NCI-H1092 (cell line): ENCODE measurements at places on chromosomes 2 and 18.

DNA sequence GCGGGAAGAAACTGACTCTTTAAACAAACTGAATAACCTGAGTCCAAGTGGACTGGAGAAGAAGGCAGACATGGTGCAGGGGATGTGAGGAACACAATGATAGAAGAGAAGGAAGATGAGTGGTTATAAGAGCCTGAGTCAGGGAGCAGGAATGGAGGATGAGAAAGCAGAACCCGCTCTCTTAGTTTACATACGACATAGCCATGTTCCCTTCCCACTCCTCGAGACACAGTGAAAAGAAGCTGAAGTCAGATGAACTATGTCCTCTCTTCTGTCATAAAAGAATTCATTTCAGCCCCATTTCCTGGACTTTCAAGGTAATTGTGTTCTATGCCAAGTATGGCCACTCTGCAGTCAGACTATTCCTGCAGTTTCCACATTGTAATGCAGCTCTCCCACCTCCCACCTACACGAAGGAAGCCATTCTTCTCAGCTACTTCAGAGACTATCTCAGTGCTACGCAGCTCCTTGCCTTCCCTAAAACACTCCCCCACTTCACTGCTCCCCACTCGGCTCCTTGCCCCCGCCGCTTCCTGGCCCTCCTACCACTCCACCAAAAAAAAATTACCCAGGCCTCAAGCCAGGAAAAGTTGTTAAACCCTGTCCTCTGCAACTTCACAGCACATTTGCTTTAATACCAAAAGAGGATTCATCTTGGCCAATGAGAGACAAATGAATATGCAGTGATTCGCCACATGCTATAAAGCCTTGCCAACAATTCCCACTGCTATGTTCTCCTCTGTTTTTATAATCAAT is 323.4 kb upstream of the EPHA4 start:
- DNase-seq = no peak

DNA sequence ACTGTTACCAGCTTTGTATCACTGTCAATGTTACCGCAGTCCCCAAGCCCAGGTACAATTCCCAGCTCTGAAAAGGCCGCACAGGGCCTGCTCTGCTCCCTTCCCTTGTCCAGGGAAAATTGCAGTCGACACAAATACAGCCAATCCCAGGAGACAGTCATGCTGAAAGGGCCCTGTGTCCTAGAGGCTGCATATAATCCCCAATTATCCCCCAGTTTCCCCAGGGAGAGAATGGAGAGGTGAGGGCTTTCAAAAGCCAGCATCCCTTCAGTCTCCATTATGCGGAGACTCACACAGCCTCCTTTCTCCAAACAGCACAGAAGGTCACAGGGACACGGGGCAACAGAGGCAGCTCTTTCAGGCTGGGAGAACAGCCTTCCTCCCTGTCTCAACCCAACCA is 17.1 kb upstream of the CTIF start:
- DNase-seq = no peak

GRCh38 chr2:213861638-213862037 is 549.2 kb upstream of the VWC2L start:
- no peak for DNase-seq

DNA sequence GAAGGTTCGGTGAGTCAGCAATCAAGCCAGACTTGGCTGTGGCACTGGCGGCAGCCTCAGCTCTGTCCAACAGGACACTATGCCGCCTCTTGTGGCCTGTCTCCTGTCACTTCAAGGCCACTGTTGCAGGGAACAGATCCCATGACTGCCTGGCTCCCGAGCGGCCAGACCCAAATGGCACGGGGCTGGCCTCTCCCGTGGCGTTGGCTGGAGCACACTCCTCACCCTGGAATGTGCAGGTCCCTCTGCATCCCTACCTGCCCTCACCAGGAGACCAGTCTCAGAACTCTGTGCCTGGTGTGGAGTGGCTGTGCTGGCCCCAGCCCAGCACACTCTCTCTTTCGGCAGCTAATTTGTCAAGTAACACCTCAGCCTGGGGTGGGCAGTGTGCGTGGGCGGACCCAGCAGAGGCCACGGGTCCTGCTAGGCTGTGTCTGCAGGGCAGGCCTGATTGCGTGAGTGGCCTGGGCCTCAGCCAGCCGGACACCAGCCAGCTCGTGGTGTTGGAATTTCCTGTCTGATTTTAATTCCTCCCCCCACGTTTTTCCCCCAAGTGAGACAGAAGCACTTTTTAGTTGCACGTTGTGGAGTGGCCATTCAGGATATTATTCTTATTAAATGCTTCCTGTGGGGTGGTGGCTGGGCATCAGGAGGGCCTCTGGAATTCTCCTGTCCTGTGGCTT is 179.3 kb downstream of the GLI2 start:
- DNase-seq = no peak

GRCh38 chr18:24659827-24660720 is 199.6 kb downstream of the HRH4 start:
- DNase-seq = no peak

DNA sequence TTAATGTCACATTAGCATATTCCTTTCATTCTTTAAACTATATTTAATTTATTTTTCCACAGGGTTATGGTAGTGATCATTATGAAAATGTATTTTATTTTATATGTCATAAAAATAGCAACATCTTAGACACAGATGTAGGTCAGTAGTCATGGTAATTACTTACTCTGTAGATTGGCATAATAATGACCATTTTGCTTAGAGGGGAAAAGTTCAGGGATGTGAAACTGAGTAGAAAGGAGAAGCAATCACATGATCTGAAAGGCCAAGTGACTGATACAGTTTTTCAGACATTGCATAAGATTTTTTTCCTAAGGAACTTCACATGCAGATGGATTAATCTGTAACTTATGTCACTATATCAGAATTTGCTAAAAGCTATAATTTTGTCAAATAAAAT is 286.9 kb downstream of the CTNNA2 start:
- DNase-seq = no peak

DNA sequence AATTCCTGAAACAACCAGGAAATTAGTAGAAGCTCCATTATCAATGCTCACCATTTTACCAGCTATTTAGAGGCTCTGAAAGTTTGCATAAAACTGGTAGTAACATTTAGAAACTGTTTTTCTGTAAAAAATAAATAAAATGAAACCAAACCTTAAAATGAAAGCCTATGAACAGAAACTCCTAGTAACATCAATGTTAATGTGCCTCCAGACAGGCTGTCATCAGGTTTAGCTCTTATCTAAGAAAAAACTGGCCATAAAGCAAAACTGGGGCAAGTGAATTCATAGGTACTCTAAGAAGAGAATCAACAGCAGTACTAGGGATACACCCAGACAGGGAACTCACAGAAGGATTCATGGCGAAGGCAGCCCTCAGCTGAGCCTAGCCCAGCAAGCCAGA is 8.0 kb downstream of the E2F6 start:
- no peak for DNase-seq

GRCh38 chr2:72985891-72986683 is 68.8 kb downstream of the EMX1 start:
- no peak for DNase-seq

DNA sequence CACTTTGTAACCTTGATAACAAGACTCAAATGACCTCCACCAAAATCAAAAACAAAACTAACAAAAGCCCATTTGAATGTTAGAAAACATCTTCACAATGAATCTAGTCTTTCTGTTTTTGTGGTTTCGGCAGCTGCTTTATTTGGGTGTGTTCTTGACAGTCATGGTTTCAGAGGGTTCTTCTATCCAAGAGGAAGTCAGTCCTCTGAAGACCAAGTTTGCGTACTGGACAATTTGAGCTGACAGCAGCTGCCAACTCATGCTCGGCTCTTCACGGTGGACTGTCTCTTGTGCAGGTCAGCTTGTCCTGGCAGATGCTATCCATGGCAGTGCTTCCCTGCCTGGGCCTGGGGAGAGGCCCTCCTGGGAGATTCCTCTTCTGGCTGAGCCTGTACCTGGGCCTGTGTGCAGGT is 91.0 kb downstream of the TMEM17 start:
- DNase-seq = no peak

GRCh38 chr18:44724105-44724778 is 43.6 kb downstream of the SETBP1 start:
- no peak for DNase-seq
